ENCODE measurements at places on chromosomes 5 and 9.

DNA sequence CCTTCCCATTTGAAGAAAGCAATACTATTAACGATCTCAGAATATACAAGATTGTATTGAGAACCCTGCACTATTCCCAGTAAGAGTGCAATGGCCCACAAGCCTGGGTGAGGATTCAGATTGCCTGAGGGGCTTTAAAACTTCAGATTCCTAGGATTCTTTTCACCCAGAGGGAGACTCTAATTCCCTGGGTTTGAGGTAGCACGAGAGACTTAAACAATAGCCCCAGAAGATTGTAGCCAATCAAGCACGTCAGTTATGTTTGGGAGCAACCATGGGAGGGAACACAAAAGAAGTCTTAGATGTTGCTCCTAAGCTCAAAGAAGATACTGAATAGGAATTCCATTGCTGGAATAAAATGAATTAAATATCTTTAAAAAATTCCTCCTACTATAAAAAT lies 17.9 kb downstream of the MRPS27 start:
- DNase-seq = no peak

DNA sequence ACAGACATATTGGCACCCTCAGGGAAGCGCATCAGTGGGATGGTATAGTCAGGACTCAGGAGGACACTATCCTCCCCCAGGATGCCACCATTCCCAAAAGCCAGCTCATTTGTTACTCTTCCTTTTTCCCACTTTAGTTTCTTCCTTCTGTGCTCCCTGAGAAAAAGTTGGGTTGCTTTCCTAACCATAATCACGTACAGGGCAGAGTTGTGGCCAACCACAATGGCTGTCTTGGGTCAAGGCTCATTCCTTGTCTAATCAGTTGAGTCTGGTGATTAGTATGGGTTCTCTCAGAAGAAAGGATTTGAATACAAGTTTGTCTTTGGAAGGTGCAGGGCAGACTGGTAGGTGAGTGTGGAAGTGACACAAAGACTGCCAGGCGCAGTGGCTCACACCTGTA lies 26.6 kb upstream of the ATP6V1G1 start:
- no peak for DNase-seq

- DNase-seq = no peak
These were observed 232.4 kb downstream of the KCTD16 start for GRCh38 chr5:144403058-144403457.

GRCh38 chr9:6646293-6646636 lies 736 bp upstream of the GLDC start:
- DNase-seq = no peak

DNA sequence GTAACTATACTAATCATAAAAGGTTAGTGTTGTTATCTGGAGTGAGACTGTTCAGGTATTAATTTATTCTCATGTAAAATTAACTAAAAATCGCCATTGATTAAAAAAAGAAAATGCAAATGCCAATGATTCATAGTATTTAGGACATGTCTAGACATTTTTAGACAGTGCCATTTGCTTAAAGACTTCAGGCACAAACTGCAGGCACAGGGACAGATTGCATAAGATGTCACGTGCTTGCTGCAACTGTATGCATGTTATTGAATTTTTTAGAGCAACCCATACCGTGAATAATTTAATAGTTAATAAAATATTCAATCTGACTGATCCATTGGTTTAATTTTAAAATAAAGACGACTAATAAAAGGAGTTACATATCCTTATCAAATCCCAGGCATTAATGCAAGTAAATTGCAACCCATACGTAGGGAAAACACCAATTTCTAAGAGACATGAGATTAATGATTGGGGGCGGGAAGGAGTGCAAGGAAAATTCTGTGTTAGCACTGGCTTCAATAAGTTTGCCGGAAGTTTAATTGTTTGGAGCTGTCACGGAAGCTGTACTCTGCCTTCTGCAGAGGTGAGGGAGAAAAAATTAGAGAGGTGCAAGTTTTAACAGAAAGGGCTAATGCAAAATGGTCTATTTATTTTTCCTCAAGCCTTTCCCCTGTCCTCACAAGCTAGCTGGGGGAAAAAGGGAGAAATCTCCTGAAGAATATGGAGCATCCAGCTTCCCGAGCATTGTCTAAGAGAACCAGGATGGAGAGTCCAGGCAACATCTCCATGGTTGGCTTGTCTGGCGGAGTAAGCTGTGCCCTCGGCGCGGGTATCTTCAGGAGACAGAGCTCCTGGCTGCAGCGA lies 2.9 kb downstream of the EDIL3 start:
- no peak for DNase-seq

DNA sequence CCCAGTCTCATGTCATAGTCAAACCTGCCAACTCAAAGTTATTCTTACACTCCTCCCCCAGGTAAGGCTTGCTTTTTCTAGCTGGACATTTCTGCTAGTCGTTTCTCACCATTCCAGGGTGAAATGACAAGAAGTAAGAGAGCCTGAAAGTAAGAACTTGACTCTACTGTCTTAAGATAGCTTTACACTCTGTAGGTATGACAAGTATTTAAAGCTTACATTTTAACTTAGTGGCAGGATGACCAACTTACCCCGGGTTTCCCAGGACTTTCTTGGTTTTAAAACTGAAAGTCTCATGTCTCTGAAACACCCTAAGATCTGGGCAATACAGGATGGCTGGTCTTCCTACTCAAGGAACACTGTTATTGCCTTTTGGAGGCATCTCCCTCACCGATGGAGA lies 67.5 kb upstream of the PIK3R1 start:
- DNase-seq = no peak

- DNase-seq = no peak
These were observed 2075.3 kb upstream of the C9orf72 start for GRCh38 chr9:29648601-29649000.

DNA sequence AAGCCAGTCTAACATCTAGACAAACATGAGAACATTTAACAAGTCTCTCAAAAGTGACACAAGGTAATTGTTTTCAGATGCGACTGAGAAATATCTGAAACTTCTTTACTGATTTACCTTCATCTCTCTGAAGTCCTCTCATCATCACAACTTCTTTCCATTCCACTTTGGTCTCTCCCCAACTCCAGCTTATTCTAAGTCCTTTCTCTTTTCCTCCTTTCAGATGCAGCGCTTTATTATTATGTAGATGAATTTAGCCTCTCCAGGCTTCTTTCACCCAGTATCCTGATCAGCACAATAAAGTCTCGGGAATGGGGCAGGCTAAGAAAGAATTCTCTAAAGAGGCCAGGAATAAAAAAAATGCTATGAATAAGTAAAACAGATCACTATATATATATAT lies 128.0 kb downstream of the KCTD16 start:
- DNase-seq = no peak

DNA sequence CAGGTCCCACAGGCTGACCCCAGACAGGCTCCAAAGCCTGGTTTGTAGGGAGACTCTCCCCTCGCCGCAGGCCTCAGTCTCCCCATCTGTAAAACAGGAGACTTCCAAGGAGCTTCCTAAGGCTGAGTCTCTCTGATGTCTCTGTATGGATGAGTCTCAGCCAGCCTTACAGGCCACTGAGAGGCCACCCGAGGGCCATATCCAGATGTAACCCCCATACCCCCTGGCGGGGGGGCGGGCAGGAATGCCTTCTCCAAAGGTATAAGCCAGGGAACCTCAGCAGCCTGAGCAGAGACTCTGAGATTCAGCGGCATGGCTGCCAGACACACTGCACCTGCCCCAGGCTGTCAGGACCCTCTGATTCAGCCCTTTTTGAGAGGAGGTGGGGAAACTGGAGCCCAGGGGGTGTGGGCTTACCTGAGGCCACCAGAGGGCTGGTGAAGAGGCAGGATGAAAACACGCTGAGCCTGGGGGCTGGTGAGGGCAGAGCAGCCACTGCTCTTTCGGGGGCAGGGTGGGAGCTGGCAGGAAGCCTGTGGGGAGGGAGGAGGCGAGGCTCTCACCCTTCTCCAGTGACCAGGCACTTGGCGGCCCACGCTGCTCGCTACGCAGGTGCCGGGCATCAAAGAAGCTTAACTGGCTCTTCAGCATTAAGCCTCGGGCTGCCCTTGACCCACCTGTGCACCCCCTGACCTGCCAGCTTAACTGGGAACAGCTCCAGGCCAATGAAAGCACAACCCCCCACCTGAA lies 5.5 kb upstream of the SUSD3 start:
- DNase-seq = no peak

- DNase-seq = no peak
These were observed 236.2 kb upstream of the NREP start for GRCh38 chr5:111993242-111993641.

DNA sequence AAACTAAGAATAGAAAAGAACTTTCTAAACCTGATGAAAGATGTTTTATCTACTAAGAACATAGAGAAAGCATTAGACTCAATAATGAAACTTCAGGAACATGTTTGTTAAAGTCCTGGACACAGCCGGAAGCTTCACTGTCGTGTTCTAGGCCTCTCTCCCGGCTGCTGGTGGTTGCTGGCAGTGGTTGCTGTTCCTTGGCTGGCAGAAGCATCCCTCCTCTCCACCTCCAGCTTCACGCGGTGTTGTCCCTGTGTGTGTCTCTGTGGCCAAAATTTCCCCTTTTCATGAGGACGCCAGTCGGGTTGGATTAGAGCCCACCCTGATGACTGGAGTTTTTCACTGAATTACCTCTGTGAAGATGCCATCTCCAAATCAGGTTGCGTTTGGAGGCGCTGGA lies 6.5 kb upstream of the MED10 start:
- DNase-seq = no peak

DNA sequence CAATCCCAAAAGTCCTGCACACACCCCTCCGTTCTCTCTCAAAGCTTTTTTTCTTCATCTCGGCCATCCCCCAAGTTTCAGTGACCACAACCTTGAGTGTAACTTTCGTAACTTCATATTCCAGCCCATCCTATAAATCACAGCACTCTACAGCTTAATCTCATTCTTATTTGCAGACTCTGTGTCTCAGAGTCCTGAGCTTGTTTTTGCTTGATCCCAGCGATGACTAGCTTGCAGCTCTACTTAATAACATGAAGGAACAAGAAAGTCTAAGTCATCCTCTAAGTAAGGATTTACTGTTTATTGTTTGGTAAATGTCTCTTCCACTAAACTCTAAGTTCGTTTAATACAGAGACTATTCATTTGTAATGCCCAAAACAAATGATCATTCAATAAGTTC lies 2.6 kb upstream of the SPDL1 start:
- DNase-seq = no peak

GRCh38 chr5:43041110-43041668 lies 1.1 kb upstream of the ANXA2R start:
- DNase-seq = no peak
